Right hindlimb (tissue), 1 donor: ENCODE measurements at places on chromosomes 7 and 10.

GRCh38 chr10:110069502-110069982, 61.8 kb downstream of the ADD3 start:
- no peak for DNase-seq

DNA sequence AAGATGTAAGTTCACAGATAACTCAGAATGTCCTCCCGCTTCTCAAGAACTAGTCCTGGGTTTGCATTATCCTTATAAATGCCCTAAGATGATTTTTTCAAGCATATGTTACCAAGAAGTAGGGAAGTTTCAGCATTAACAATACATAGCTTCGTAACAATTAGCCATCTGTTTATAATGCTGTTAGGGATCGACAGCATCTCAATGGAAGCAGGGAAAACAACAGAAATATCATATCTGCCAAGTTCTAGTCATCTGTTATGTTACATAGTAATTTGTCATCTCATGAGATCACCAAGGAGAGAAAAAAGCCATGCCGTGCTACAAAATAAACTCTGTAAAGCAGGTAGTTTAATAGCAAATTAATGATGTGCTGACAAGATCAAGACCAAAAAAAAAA, 731.5 kb upstream of the C7orf33 start:
- no peak for DNase-seq

GRCh38 chr7:129438839-129439651, 4.8 kb downstream of the STRIP2 start:
- DNase-seq, result no peak

- no peak for DNase-seq
These were observed 8.8 kb upstream of the CRPPA start for GRCh38 chr7:16430133-16430532.

GRCh38 chr7:31263338-31263737, 77.2 kb downstream of the NEUROD6 start:
- no peak for DNase-seq

- no peak for DNase-seq
These were observed 73.3 kb downstream of the MICALL2 start for GRCh38 chr7:1385809-1386622.
